ENCODE measurements at places on chromosomes 1 and 21. TPM values are rescaled to one million over a fixed set of nuclear protein-coding genes. Genes with fewer than 3 reads are reported as not detected.

DNA sequence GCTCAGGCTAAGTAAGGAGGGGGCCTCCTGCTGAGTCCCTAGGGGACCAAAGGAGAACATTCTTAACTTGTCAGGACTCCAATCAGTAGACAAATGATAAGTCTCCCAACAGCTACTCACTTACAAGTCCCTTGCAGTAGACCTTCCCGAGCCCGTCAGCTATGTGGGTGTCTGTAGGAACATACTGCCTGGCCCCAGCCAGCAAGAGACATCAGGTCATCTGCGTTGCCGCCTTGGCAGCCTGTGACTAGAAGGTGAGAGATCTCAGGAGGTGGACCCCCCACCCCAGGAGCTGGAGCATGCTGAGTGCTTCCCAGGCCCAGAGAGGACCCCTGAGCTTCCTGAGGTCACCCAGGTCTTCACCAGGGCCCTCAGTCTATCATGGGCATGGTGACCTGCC is 250.5 kb downstream of the C1orf94 start:
- no peak for DNase-seq

- DNase-seq, result no peak
Measured at GRCh38 chr1:188365874-188366273, 1537.1 kb downstream of the PLA2G4A start.

DNA sequence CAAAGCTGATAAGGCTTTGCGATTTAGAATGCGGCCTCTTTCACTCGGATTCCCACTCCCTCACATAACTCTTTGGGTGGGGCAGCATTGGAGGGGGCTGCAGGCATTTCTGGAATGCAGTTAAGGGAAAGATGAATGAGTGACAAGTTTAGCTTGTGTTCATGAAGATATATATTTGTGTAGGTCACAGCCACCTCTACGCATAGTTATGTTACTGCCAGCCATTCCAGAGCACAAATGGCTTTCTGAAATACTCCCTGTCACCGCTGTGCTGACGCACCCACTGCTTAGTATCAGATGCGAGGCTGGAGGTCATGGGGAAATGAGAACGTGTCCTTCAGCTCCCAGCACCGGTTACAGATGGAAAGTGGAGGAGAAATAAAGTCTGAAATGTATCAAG is 54.1 kb upstream of the ATP1A1 start:
- no peak for DNase-seq

DNA sequence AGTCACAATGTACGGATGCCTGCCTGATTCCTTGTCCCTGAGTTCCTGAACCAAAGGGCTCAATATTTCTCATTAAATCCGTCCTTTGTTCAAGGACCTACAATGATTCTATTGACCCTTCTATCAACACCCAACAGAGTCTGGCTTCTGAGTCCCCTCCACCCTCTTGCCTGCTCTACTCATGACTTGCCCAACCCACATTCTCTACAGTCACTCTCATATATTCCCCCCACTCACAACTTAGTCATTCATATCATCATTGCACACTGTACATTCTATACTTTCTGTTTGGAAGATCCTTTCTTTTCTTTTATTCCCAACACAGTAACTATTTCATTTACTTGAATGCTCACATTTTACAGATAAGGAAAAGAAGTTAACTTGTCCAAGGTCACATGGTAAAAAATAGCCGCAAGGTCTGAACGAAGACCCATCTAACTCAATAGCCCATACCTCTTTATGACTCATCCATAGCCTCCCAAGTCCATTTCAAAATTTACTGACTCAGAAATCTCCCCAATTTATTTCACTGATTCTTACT is 3.6 kb downstream of the OTUD7B start:
- peak; percentile 54 for DNase-seq

- no peak for DNase-seq
Measured at GRCh38 chr1:160800645-160801408, 4.9 kb downstream of the LY9 start.

- no peak for DNase-seq
Measured at GRCh38 chr1:6918186-6918924, 133.1 kb downstream of the CAMTA1 start.

- DNase-seq, result no peak
Measured at GRCh38 chr1:18811733-18812452, 47.6 kb downstream of the TAS1R2 start.

DNA sequence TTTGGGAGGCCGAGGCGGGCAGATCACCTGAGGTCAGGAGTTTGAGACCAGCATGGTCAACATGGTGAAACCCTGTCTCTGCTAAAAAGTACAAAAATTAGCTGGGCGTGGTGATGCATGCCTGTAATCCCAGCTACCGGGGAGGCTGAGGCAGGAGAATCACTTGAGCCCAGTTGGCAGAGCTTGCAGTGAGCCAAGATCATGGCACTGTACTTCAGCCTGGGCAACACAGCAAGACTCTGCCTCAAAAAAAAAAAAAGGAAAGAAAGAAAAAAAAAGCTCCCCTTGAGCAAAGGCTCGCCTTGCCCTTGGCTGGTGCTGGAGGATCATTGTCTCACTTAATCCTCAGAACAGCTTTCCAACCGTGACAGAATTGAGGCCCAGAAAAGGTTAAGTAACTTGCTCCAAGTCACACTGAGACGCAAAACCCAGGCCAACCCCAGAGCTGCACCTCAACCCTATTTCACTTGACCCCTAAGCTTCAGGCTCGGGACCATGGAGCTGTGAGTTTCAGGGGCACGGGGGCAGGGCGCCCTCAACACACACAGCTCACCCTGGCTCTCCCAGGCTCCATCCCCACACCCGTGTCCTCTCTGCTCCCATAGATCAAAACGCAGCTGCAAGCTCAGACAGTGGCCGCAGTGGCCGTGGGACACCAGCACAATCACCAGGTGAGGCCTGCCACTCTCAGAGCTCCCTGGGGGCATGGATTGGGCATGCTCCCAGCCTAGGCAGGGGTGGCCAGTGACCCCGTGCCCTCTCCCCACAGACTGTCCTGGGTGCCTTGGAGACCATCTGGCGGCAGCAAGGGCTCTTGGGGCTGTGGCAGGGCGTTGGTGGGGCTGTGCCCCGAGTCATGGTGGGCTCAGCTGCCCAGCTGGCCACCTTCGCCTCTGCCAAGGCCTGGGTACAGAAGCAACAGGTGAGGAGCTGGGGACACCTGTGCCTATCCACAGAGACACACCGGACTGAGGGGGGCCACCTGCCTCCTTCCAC is 1.6 kb downstream of the SLC25A34 start:
- DNase-seq, result no peak

DNA sequence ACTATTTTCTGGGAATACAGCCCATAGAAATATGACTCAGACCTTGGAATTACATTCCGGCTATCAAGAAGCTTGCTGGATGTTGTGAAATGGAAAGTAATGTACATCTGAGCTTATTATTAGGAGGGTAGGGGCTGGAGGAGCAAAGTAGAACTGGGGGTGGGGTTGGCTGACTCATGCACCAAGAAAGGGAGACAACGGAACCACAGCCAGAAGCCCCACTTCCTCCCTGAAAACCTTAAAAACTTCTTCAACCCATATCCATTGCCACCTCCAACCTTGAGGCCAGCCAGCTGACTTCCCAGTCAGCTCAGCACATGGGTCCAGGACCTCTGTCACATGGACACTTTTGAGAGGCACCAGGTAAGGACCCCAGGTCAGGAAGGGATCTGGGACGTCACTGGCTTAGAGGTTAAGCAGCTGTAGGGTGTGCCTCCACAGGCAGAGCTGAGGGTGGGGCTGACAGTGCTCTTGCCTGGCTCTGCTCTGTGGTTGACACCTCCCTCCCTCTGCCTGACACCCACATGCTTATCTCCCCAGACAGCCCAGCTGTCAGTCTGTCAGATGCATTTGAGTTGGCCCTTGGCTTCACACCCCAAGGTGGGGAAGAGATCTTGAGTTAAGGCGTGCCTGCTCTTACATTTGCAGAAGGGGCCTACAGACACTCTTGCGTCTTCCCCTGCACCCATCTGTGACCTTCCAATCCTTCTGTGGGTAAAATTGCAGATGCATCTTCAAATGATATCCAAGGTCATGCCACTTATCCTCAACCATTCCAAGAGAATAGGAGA is 5.7 kb upstream of the ZNF683 start:
- DNase-seq, result peak; percentile 94

DNA sequence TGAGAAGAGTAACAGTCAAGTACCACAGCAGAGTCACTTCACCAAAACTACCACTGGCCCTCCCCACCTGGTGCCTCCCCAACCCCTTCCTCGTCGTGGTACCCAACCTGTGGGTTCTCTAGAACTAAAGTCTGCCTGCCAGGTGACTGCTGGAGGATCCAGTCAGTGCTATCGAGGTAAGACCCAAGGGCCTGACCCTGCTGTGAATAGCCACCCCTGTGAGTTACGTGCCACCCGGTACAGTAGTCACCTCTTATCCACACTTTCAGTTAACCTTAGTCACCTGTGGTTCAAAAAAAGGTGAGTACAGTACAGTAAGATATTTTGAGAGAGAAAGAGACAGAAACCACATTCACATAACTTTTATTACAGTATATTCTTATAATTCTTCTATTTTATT is 16.5 kb downstream of the TTF2 start:
- DNase-seq, result no peak

GRCh38 chr1:107647012-107647411 is 318.0 kb downstream of the VAV3 start:
- DNase-seq, result no peak

- no peak for DNase-seq
Measured at GRCh38 chr1:21530368-21531016, 21.3 kb downstream of the ALPL start.

DNA sequence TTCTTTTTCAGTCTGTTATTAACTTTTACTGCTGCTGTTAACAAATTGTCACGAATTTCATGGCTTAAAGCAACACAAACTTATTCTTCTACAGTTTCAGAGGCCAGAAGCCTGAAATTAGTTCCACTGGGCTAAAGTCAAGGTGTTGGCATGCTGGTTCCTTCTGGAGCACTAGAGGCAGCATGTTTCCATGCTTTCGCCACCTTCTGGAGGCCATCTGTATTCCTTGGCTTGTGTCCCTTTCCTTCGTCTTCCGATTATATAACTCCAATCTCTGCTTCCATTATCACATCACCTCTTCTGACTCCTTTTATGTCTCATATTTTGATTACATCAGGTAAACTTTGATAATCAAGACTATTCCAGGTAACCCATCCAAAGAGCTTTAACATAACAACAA is 1742.1 kb downstream of the BRINP3 start:
- peak; percentile 1 for DNase-seq

- no peak for DNase-seq
Measured at GRCh38 chr1:66981679-66982078, 56.9 kb downstream of the MIER1 start.

DNA sequence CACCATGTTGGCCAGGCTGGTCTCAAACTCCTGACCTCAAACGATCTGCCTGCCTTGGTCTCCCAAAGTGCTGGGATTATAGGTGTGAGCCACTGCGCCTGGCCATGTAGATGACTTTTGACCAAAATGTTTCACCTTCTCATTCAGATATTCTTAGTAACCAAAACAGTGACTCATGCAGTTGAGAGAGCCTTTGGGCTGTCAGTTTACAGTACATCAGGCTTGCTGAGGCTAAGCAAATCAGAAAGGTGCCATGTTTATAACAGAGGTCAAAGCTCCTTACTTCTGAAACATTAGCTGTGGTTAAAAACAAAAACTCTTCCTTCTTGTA is 21.0 kb downstream of the CNIH4 start:
- DNase-seq, result peak; percentile 82

GRCh38 chr21:27248814-27249213 is 281.9 kb upstream of the ADAMTS5 start:
- DNase-seq, result no peak

DNA sequence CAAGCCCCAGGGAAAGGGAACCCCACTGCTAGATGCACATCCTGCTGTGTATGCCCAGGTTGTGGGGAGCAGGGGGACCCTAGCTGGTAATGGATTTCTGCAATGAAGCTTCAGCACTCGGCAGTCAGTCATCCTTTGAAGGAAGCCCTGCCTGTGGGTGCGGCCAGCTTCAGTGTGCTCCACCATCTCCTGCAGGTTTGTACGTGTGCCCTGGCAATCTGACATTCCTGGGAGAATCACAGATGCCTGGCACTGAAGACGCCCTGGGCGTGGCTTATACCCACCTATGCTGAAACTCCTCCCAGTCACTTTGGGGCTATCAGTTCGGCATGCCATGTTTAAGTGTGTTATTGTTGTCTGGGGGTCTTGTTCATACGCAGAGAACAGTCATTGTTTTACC is 6.8 kb downstream of the SPRR5 start:
- DNase-seq, result no peak

- no peak for DNase-seq
Measured at GRCh38 chr1:84876353-84876752, 16.7 kb downstream of the LPAR3 start.

GRCh38 chr1:179826626-179827280 is 50.9 kb downstream of the TOR1AIP2 start:
- DNase-seq, result no peak

GRCh38 chr1:41293779-41294178 is 51.7 kb upstream of the SCMH1 start:
- no peak for DNase-seq

DNA sequence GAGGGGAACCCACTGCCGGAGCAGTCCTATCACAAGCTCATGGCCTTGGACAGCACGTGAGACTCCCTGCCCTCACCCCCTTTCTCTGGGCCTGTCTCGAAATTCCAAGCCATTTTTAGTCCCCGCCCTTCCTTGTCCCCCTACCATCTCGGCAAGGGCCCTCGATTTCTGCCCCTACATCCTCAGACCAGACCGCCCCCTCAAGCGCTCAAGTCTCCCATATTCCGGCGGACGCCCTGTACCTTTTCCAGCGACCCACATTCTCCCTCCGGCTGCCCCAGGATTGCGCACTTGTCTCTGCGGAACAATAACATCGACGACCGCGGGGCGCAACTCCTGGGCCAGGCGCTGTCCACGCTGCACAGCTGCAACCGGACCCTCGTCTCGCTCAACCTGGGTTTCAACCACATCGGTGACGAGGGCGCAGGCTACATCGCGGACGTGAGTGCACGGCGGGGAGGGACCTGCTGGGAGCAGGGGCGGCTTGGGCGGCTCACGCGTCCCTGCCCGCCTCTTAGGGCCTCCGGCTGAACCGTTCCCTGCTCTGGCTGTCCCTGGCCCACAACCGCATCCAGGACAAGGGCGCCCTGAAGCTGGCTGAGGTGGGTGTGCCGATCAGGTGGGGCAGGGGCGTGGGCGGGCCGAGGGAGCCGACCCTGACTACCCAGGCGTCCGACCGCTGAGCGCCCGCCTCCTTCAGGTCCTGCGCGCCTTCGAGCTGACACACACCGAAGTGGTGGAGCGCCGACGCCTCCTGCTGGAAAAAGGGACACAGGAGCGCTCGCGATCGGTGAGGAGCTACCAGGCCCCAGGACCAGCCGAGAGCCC is 7.0 kb downstream of the LRRC71 start:
- DNase-seq, result peak; percentile 91

The OLIG2 gene
- total RNA-seq, result not detected

The OR2AK2 gene
- total RNA-seq, result not detected

The HLX gene
- 8.1 TPM for total RNA-seq

The KRTAP11-1 gene
- not detected for total RNA-seq

The RO60 gene
- total RNA-seq, result 37.9 TPM

The AMIGO1 gene
- 2.7 TPM for total RNA-seq

The DCDC2B gene
- not detected for total RNA-seq

The NBPF4 gene
- 0.07 TPM for total RNA-seq

The ERG gene
- total RNA-seq, result not detected

The C1orf74 gene
- total RNA-seq, result 5.7 TPM

The RHOC gene
- total RNA-seq, result 405 TPM

The ZSWIM5 gene
- 1.6 TPM for total RNA-seq

The LSM10 gene
- 35.2 TPM for total RNA-seq

The OR2T29 gene
- total RNA-seq, result not detected

The SPATA21 gene
- not detected for total RNA-seq

The GCLM gene
- 26.0 TPM for total RNA-seq

The RHOU gene
- 0.17 TPM for total RNA-seq

Measured in PC-3 (cell line).